Panc1 (cell line): ENCODE measurements at places on chromosomes 5 and 9.

DNA sequence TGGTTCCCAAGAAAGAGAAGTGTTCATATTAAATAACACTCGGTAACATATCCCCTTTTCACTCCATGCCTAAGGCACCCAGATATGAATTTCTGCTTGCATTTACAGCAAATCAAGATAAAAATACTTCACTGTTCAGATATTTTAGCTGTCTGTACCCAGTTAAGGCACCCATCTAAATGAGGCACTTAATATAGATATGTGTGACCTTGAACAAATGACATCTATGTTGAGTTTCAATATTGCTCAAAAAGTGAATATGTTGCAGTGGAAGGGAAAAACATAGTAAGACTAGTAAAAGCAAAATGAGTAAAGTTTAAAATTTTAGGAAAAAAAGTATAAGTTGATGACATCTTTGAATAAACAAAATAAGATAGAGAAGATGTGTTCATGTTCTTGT lies 32.4 kb upstream of the SPDL1 start:
- DNase-seq: no peak

GRCh38 chr5:168528521-168529373 lies at the start of gene FBLL1:
Gene FBLL1 (plus strand): TSS chr5:168529305. CDS start chr5:168529505, 200 bp downstream.
- no peak for DNase-seq

- DNase-seq: no peak
Measured at GRCh38 chr5:139696167-139696893, 48.2 kb downstream of the CXXC5 start.

GRCh38 chr9:35680331-35681105 lies 6.8 kb downstream of the CA9 start:
- no peak for DNase-seq

GRCh38 chr9:68705531-68706362 lies 707 bp downstream of the PIP5K1B start:
- no peak for DNase-seq

DNA sequence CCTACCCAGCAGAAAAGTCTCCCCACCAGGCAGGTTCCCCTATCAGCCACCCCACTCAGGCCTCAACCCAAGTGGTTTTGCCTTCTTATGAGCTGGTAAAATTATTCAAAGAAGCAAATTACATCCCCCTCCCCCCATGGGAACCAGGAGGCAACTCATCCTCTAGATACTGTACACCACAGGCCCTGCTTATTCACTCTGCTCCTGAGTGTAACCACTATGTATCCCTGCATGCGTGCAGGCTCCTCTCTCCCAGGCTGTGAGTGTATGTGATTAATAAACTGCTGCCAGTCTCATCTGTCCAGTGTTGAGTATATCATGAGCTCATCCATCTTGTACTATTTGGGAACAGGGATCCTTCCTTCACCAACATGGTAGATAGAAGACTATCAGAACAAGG lies 8.6 kb downstream of the KCTD16 start:
- no peak for DNase-seq

- DNase-seq: no peak
Measured at GRCh38 chr9:134832471-134832870, 48.1 kb upstream of the FCN2 start.

DNA sequence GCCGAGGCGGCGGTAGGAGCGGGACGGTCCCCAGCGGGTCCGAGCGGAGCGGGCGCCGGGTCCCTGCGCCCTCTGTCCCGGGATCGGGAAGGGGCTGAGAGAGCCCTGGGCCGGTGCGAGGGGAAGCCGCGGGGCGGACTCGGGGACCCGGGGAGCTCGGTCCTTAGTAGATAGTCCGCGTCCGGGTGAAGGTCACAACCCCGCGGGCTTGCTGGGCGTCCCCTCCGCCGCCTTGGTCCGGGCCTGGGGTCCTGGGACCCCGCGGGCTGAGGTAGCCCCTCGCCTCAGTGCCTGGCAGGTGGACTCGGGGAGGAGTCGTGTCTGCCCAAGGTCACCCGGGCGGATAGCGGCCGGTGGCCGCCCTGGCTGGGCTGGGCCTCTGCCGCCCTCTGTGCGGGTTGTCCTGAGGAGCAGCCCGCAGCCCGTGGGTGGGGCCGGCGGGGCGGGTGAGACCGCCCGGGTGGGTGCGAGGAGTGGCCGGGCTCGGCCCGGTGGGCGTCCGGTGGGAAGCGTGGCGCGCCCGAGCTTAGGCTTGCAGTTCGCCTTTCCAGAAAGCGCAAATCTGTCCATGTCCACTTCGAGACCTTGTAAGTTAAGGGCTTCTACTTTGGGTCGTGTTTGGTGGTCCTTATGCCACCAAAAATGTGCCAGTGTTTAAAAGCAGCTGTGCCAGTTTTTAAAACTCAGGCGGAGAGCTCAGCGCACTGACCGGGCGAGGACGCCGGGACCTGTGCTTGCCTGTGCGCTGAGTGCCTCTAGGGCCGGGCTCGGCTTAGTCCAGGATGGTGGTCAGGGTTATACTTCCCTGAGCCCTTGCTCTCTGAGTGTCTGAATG lies 554 bp downstream of the SDHA start:
- DNase-seq: no peak

DNA sequence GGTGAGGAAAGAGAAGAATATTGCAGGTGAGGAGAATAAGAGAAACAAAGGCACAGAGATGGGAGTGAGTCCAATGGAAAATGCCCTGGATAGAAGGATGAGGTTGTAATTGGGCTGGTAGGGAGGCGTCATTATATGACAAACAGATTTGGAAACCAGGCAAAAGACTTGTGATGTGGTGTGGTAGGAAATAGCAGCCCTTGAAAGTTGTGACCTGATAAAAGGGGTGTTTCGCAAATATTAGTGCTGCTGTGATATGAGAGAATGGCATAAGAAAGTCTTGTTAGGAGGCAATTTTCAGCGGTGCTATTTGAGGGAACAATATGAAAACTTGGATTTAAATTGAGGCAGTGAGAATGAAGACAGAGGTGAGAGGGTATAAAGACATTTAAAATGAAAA lies 217.5 kb upstream of the ACTBL2 start:
- no peak for DNase-seq

- DNase-seq: peak; percentile 82
Measured at GRCh38 chr5:95823738-95824609, 1.4 kb upstream of the GLRX start.

DNA sequence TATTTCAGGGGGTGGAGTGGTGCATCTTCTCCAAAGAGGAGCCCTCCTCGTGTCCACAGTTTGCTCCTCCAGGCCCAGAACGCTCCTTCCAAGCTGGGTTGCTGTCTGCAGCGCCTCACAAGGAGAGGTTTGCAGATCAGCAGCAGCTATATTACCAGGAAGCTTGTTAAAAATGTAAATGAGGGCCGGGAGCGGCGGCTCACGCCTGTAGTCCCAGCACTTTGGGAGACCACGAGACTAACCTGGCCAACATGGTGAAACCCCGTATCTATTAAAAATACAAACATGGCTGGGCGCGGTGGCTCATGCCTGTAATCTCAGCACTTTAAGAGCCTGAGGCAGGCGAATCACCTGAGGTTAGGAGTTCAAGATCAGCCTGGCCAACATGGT lies 25.0 kb upstream of the FRMPD1 start:
- no peak for DNase-seq

- DNase-seq: no peak
Measured at GRCh38 chr9:4020038-4020754, 279.7 kb downstream of the GLIS3 start.

DNA sequence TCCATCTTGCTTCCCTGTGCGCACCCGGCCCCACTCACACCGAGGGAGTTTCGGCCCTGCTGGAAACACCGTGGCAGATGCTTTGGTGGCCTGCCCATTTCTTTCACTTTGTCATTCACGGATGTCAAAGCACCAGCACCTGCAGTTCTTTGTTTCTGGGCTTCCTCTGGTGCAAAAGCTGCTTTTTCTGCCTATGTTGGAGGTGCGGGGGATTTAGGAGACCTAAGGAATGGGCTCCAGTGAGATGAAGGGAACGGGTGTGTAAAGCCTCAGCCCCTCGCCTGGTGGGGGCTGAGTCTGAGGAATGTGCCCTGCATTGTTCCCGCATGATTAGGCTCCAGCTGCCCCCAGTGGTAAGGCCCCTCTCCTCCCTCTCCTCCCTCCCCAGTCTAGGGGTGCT lies 62.3 kb downstream of the THBS4 start:
- no peak for DNase-seq

DNA sequence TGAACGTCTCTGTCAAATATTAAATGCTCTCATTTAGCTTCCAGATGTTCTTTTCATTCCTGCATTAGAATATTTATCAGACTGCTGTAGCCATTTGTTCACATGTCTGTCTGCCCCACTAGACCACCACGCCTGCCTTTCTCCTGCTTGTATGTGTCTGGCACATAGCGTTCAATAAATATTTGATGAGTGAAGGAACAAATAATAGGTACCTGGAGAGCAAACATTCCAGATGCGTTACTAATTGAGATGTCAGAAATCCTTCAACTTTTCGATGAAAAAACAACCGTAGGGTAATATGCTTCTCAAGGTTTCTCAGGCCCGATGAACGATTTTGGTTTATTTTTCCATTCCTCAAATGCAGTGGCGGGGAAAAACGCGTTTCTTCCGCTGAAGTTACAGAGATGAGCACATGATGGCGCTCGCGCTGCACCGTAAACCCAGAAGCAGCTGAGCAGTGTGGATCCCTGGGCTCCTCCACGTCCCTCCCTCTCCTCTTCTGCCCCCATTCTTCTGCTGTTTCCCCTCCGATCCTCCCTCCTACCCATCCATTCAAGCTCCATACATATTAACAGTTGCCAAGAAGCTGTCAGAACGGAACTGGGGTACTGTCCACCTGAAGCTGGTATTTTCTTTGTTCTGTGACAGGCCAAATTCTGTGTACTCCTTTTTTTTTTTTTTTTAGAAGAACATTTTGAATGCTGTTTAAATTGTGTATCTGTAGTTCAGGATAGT lies 245.4 kb downstream of the MPDZ start:
- peak; percentile 24 for DNase-seq

- no peak for DNase-seq
Measured at GRCh38 chr5:16707168-16707868, 90.5 kb upstream of the RETREG1 start.

GRCh38 chr5:34817558-34818351 lies 21.2 kb upstream of the TTC23L start:
- DNase-seq: no peak

DNA sequence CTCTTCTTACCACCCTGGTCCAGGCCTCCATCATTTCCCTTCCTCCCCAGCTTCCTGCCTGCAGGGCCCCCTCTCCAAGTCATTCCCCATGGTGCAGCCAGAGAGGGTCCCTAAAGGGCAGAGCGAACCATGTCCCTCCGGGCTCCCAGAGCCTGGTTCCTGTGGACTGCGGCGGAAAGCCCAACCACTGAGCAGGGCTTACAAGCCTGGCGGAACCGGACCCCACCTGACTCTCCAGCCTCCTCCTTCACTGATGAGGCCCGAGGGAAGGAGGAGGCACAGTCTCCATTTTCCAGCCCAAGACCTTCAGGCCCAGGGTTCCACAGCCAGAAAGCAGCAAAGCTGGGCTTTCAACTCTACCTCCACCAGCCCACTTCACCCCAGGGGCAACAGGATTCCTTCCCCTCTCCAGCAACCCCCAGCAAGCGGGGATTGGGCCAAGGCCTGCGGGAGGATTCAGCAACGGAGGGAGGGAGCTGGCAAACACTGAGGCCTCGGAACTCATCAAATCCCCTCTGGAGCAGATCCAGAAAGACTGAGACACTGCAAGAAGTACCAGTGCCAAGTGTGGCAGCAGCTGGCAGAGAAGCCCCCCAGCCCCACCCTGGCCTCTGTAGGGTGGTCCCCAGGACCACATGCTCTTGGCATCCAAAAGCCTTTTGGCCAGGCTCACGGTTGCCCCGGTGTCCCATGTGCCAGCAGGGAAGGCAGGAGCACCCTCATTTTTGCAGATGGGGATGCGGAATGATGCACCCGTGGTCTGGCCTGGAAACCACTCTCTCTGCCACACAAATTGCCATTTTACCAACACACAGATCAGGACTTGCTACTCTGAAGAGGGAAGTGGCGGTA lies 3.1 kb downstream of the FAM163B start:
- DNase-seq: no peak

DNA sequence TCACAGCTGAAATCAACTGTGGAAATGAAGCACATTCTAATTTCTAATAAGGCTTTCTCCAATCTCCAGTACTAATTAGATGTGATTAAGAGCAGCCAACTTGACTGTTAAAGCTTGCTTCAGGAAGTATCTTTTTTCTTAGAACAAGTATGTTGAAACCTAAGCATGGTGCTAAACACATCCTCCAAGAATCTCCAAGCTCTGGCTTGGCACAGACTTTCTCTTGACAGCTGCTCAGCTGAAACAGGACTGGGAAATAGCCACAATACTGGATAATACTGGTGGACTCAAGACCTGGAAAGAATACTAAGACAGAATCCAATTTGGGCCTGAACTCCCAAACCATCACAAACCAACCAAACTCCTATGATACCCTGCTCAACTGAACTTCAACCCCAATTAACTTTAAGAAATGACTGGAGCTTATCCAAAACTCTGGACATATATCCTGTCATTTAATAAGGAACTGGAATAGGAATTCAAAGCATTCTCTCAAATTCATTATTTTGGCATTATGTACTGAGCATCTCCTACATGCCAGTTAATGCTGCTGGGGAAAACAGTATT lies 16.2 kb downstream of the PRKAA1 start:
- DNase-seq: no peak

DNA sequence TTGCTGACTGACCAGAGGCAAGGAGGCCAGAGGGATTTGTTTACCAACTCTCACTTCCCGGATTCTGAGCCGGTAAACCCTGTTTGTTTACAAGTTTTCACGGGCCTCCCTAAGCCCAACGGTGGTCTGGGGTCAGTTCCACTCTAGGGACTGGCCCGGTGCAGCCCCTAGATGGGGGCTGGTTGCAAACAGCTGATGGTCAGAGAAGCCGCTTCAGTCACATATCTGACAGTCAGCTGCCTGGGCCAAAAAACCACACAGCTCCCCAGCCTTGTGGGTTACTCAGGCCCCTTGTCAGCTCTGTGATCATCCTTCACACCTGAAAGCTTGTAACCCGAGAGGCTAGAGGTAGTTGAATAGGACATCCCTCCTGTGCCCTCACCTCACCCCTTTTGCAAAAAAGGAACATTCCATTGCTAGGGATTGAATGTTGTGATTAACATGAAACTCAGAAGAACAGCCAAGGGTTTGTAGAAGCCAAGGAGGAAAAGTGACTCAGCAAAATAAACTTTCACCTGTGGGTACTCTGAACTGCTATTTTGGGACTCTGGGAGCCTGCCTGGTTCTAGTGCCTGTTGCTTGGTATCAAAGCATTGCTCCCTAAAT lies 40.4 kb downstream of the SAR1B start:
- DNase-seq: no peak

- DNase-seq: no peak
Measured at GRCh38 chr5:131939690-131940345, 5.6 kb downstream of the MEIKIN start.

- DNase-seq: no peak
Measured at GRCh38 chr9:99582814-99583213, 238.9 kb upstream of the NR4A3 start.

- no peak for DNase-seq
Measured at GRCh38 chr5:165457859-165458481, 1952.6 kb downstream of the MAT2B start.

GRCh38 chr5:58060996-58061395 lies 398.9 kb downstream of the PLK2 start:
- no peak for DNase-seq

DNA sequence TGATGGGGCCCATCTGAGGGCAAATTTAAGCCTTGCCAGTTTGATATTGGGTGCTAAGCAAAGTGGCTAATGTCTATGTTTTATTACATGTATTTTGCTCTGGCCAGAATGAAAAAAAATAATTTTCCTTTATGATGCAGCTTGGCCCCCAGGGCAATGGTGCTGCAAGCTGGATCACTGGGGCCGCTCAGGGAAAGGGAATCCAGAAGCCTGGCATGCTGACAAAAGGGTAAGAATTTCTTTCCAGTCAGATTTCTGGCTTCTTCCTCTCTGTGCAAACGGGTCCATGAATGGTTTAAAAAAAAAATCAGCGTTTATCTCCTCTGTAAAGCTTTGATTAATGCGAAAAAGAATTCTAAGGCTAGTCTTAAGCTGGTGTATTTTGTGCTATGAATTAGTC lies 138.4 kb downstream of the MAPKAP1 start:
- DNase-seq: no peak
